ENCODE measurements at places on chromosomes 5 and 9.

DNA sequence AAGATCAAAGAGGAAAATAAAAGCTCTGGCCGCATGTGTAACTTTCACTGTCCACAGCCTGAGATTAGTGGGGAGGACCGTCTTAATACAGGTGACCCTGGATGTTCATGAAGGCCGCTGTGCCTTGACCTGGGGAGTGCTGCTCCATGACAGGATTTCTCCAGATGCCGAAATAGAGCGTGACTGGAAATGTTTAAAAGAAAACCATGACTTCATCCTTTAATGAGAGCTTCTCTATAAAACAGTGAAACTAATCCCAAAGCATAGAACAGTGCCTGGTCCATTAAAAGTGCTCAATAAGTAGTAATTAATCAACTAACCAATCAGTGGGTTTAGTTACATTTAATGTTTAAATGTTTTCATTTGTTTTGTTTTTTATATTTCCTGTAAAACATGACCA is 62.7 kb downstream of the ERAP1 start:
- no peak for DNase-seq

GRCh38 chr5:115838885-115839518 is 2.4 kb downstream of the ATG12 start:
- peak; percentile 79 for DNase-seq

DNA sequence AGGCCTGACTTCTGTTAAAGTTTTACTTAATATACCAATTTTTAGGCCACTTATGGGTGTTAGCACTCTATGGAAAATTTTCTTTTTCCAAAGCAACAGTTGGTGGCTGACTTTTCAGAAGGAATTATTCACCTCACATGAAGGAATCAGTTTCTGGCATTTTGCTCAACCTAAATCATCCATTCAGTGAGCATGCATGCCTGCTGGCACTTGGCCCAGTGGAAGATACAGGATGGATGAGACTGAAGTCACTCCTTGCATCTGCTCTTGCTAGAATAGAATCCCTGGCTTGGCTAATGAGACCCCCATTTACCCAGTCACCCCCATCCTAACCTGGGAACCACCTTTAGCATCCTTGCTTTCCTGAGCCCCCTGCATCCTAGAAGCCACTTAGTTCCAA is 131.7 kb downstream of the WDR41 start:
- DNase-seq, result no peak

GRCh38 chr9:33234511-33235467 is 5.2 kb upstream of the SPINK4 start:
- no peak for DNase-seq

- DNase-seq, result no peak
These were observed 60.7 kb downstream of the PRELID2 start for GRCh38 chr5:145774442-145774841.
